ENCODE measurements at places on chromosomes 5 and 9.

- no peak for DNase-seq
These were observed 92.5 kb downstream of the ATPSCKMT start for GRCh38 chr5:10157085-10157669.

- no peak for DNase-seq
These were observed 7.8 kb downstream of the HSD17B3 start for GRCh38 chr9:96294159-96294545.

GRCh38 chr5:41755705-41756104 is 114.5 kb downstream of the OXCT1 start:
- DNase-seq: no peak

GRCh38 chr9:92122800-92123199 is 7.6 kb upstream of the SPTLC1 start:
- DNase-seq: no peak

GRCh38 chr5:122471031-122471751 is 159.2 kb downstream of the SNCAIP start:
- no peak for DNase-seq

- DNase-seq: no peak
These were observed 37.5 kb downstream of the NDUFS4 start for GRCh38 chr5:53597894-53598293.

- DNase-seq: no peak
These were observed 176.4 kb downstream of the FGF18 start for GRCh38 chr5:171595801-171596231.

GRCh38 chr9:5896863-5897262 is 6.2 kb downstream of the MLANA start:
- no peak for DNase-seq

DNA sequence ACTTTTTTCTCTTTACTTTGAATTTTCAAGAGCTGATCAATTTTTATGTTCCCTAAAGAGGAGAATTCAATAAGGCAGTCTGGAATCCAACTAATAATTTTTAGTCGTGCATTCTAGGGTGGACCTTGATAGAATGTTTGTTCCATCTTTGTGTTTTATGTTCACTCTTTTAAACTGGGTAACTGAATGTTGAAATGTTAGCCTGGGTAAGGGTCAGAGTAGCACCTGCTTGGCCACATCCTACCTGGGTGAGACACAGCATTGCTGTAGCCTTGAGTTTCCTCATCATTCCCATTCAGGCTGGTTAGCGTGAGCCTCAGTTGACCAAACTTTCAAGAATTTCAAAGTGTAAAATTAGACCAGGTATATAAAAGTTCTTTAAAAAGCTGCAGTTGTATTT is 85.0 kb downstream of the SGCD start:
- no peak for DNase-seq

DNA sequence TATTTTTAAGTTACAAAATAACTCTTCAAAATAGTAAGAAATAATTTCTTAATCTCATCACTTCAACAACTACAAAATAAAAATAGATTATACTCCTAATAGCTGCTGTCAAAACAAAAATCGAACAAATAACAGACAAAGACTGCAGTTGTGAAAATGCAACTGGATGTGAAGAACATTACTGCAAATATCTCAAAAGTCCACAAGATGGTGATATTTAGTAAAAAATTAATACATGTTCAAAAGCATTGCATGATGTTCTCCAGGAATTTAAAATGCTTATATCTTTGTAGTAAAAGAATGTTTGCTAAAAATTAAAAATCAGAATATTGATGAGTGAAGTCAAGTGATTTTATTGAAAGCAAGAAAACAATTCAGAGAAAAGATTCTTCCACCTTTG is 66.2 kb downstream of the MPDZ start:
- no peak for DNase-seq

DNA sequence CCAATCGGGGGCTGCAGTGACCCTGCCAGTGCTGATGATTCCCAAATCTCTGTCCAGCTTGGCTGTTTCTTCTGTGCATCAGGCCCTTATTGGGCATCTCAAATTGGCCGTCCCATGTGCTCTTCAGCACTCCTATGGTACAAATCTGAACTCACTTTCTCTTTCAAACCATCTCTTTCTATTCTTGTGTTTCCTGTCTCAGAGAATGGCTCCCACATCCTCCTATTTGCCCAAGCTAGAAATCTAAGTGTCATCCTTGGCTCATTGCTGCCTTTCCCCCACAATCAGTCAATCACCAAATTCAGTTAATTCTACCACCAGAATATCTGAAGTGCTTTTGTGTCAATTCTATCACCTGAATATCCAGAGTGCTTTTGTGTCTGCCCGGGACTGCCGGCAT is 336.6 kb downstream of the CWC27 start:
- DNase-seq: no peak

DNA sequence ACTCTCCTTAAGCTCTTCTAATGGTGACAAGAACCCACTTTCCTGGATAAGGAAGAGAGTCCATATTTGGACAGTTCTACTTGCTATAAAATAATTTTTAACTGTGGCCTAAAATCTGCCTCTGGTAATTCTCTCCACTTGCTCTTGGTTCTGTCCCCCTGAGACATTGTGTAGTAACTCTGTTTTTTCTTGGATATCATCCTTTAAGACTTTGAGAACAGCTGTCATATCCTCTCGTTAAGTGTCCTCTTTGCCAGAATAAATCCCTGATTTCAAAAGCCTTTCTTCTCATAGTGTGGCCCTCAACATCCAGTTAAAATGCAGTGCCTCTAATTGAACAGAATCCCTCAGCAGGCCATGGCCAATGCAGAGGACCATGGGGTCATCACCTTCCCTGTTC is 101.5 kb downstream of the ARHGEF28 start:
- DNase-seq: no peak
